ENCODE measurements at places on chromosomes 2 and 18.

- no peak for DNase-seq
These were observed 261.3 kb downstream of the MBD5 start for GRCh38 chr2:148282201-148282600.

GRCh38 chr18:69789794-69790193, 157.9 kb downstream of the CD226 start:
- DNase-seq = no peak

DNA sequence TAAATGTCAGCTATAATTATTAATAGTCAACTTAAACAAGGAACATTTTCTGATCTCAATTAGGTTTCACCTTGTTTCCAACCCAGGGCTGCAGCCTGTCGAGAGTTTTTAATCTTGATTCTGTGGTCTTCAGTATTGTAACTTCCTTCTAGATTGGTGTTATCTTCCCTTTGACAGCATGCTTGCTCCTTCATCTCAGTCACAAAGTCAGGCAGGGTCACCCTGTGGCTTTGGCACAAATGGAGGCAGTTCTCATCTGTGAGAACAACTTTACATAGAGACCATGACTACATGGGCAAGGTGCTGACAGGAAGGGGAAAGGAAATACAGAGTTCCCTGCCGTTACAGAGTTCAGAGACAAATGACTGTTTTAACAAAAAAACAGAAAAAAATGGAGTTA, 50.5 kb downstream of the HNRNPLL start:
- no peak for DNase-seq

DNA sequence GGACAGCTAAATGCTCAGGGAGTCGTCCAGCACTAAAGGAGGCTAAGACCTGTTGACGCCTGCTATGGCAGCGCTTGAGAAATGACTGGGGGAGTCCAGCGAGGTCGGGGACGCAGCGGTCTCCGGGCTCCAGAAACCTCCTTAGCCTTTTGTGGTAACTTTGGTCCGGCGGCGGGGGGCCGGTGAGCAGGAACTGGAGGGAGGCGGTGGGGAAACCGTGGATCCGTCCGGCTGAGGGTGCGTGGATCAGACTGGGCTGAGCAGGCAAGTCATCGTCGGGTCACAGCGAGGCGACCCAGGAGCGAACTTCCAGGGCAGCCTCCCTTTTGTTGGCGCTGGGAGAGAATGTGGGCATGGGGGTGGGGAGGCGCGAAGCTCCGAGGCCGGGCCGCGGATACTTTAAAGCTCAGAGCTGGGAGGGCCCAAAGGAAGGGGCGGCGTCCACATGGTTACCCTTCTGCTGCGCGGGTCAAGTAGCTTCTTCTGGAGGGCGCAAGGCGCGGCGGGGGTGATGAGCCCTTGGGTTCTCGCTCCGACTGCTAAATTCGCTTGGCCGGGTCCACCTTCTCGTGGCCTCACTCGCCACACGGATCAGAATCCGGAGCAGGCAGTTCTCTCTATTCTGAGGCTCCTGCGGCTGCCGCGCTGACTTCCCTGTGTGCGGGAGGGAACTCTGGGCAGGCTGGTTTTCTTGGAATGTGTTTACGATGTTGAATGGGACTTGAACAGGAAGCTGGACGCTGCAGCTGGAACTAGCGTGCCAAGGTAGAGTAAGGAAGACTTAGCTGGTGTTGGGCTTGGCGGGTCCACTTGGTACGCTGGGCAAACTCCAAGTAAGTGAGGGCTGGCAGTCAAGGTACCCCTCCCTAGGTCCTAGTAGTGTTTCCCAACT, 920 bp downstream of the GULP1 start:
- peak; percentile 18 for DNase-seq

DNA sequence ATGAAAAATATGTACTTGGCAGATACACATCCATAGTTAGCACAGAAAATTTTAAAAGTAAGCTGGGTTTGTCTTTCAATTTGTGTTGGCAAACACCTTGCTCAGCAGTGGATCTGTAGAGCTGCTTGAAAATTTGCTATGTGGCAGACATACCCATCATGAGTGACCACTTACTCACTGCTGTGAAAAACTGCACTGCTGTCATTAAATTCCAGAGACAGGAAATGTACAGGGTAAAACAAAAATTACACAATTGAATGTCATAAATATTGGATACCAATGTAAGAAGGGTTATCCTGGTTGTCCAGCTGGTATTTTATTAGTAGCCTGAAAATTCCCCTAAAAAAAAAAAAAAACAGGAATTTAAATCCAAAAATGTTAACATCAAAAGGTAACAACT, 24.5 kb downstream of the NIF3L1 start:
- no peak for DNase-seq

DNA sequence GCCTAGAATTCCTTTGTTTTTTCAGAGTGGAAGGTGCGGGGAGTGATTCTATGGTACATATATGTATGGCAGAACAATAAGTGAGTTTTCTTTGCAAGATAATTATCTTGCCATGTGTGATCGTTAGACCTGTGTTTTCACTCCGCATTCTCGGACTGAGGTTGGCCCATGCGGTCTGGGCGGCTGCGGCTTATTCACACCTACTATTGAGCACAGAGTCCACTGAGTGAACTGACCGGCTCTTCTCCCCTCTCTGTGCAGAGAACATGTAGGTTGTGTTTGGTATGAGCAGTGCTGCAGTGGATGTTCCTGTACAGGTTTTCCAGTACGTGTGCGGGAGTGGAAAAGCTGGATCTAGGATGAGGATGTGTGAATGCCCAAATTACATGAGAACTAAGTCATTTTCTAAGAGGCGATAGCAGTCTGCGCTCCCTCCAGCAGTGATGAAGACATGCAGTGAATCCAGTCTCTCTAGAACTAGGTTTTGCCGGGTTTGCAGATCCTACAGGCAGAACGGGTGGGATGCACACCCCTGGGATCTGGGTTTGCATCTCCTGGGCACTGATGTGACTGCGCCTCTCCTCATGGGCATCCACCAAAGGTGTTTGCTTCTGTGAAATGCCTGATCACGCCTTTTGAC, 27.1 kb downstream of the MTERF4 start:
- no peak for DNase-seq

DNA sequence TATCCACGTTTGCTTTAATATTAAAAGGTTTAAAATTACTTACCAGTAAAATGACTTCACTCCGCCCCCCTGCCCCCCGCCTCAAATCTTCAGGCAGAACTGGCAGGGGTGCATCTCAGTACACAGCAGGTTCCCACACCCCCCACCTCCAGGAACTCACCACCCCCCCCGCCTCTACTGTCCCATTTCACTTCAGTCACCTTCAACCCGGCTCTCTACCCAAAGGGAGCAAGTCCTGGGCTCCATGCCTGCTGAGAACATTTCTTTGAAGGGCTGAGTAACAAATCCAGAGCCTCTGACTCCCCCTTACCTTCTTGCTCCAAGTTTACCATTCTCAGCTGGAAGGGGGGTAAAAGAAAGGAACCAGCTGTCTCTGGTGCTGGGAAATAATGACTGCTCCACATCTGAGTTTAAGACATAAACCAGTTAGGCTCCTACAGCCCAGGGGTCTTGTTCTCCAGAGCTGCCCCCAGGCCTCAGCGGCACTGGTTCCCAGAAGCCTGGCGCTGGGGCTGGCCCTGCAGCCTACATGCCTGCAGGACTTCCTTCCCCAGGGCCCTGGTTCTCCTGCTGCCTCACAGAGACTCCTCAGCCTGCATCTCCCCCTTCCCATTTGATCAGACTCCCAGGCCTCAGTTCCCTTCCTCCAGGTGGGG, 42.8 kb downstream of the DNMT3A start:
- no peak for DNase-seq

GRCh38 chr2:184780944-184781343, 182.6 kb downstream of the ZNF804A start:
- no peak for DNase-seq

GRCh38 chr2:97992836-97993825, 2.6 kb downstream of the TMEM131 start:
- no peak for DNase-seq
